T-helper 1 cell treated with Interleukin-12 subunit alpha and Interleukin-12 subunit beta and Interleukin-4 antibody, amounts not matched to agents 30 ng/mL and 1 ng/mL, for 36 hours (primary cell): ENCODE measurements at places on chromosomes 13 and 19. TPM values are rescaled to one million over a fixed set of nuclear protein-coding genes. Genes with fewer than 3 reads are reported as not detected.

The GPC6 gene
- not detected in 2 replicates for total RNA-seq

The KCNN4 gene
- 82.9 and 87.8 TPM in 2 replicates for total RNA-seq

The LHB gene
- not detected in 2 replicates for total RNA-seq

The GNG7 gene
- 0.22 and 0.32 TPM in 2 replicates for total RNA-seq

The CRTC1 gene
- total RNA-seq, result 8.9 and 9.2 TPM in 2 replicates
